ENCODE measurements at places on chromosomes 1 and 21.

GRCh38 chr1:38858833-38859560 is 575 bp downstream of the RRAGC start:
- DNase-seq = peak; percentile 73

DNA sequence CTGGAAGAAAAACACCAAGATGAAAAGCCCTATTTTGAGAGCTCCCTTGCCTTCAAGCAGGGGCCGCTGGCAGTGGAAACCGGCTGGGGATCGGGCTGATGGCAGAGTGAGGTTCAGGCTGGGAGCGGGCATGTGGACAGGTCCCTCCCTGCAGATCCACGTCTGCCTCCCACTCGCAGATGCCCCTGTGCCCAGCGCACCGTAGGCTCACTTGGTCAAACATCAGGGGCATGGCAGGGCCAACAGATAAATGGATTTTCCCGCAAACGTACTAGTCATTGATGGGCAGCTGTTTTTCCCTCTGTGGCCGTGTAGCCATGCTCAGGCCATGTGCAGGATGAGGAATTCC is 6.6 kb upstream of the C1orf174 start:
- no peak for DNase-seq

DNA sequence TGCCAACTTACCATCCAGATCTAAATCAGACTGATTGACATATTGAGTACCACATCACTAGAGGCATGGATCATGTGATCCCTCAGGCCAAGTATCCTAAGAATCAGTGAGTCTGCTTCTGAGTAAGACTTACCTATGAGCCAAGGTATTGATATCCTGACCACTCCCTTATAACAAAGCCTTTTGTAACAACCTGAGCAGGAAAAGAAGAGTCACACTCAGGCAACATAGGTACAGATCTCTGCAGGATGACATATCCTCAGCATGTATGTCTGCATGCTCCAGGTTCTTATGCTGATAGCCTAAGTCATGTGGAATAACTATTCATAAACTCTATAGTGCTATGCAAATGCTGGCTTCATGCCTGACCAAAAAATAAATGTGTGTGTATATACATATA is 2.3 kb upstream of the LCE1A start:
- no peak for DNase-seq

DNA sequence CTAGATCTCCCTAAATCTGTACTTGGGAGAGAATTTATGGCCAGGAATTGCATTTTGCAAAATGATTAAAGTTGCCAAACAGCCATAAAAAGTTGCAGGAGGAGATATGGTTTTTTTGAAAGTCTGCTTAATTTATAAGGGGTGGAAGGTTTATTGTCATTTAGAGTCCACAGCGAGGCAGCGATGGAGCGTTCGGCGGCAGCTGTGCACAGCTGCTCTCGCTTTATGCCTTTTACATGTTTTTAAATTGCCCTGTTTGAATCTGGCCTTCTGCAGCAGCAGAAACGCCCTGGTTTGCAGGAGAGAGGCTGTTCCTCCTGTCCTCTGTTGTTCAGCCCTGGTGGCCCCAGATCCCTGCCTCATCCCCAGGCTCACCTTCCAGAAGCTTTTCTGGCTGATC is 144.9 kb upstream of the POU3F1 start:
- DNase-seq = peak; percentile 8

DNA sequence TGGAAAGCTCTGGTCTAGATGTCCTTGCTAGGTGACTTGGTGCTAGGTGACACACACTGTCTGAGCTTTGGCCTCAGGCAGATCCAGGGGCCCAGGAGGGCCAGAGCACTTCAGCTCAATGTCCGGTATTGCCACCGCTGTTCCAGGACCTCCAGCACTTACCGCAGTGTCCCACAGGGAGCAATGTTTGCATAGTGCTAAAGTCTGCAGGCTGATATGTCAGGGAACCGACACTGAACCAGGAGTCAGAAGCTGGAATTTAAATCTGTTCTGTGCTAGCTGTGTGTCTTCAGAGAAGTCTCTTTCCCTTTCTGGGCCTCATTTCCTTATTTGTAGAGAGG is 19.3 kb downstream of the DHCR24 start:
- DNase-seq = no peak

DNA sequence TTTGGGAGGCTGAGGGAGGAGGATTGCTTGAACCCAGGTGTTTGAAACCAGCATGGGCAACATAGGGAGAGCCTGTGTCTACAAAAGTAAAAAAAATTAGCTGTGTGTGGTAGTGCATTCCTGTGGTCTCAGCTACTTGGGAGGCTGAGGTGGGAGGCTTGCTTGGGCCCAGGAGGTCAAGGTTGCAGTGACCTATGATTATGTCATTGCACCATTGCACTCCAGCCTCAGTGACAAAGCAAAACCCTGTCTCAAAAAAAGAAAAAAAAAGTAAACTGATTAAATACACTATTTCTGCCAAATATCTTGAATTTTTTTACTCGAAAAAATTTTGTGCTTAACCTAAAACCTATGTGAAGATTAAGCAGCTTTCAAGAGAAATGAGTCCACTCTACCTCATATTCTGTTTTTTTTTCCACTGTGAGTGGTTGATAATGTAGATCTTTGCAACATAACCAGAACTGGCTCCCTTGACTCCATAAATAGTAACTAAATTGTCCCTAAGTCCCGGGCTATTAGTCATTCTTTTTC is 19.4 kb upstream of the ZNF281 start:
- peak; percentile 73 for DNase-seq

DNA sequence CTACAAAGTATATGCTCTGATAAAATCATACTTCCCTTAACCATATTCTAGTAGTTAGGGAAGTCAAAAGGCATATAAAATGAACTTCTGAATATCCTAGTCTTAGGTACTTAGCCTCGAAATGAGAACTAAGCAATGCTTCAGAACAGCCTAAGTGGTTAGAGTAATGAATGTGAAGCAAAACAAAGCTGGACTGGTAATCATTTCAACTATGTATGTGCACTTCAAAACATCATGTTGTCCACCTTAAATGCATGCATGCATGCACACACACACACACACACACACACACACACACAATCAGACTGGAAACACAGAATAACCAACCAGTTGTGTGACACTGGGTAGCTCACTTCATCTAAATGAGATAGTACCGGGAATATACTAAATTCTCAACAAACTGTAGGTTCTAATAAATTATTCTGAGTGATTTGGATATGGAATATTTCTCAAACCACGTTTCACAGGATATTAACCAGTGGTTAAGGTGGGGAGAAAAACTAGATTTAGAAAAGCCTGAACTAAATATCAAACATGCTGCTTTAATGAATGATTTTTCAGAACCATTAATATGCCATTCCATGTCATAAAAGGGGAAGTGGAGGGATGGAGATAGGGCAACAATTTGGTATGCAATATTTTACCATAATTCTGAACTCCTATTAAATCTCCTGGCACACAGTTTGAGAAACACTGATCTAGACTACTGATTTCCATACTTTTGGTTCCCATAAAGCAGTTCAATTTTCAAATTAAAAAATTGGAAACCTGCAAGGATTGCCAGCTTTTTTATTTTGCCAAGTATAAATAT is 19.5 kb downstream of the RNF115 start:
- no peak for DNase-seq

- no peak for DNase-seq
Observed at GRCh38 chr1:188367661-188368060, 1538.9 kb downstream of the PLA2G4A start.

DNA sequence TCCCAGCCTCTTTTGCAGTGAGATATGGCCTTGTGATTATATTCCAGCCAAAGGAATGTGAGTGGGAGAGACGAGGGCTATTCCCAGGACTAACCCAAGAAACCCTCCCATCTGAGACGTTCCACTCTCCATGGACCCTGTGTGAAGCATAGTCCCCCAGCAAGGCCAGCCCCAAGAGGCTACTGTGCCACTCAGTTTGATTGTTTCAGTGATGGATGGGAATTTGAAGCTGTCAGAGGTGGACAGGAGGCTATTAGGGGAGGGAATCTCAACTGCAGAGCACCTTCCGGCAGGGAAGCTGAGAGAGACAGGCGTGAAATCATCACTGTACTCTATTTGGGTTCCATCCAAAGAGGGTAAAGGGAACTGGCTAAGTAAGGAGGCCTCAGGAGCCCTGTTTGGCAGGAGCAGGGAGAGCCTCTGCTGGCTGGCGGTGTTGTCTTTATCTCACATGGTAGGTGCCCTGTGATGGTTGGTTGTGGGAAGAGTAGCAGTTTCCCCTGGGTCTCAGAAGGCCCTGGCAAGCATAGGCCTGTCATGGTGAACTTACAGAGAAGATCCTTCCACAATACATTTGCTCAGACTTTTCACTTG is 3.4 kb upstream of the TEX35 start:
- no peak for DNase-seq

DNA sequence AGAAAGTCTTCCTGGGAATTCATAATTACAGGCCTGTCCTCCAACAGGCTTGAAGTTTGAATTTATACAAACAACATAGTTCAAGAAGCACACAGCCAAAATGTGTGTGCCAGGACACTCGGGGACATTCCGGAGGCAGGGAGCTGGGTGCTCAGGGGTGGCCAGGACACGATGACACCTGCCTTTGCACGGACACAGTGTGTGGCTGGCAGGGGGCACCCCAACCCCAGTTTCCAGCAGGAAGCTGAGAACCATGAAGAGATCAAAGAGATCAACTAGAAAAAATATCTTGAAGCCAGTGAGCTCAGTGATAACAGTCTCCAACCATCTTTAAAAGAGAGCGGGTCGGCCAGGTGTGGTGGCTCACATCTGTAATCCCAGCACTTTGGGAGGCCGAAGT is 32.5 kb upstream of the TRAPPC10 start:
- no peak for DNase-seq

DNA sequence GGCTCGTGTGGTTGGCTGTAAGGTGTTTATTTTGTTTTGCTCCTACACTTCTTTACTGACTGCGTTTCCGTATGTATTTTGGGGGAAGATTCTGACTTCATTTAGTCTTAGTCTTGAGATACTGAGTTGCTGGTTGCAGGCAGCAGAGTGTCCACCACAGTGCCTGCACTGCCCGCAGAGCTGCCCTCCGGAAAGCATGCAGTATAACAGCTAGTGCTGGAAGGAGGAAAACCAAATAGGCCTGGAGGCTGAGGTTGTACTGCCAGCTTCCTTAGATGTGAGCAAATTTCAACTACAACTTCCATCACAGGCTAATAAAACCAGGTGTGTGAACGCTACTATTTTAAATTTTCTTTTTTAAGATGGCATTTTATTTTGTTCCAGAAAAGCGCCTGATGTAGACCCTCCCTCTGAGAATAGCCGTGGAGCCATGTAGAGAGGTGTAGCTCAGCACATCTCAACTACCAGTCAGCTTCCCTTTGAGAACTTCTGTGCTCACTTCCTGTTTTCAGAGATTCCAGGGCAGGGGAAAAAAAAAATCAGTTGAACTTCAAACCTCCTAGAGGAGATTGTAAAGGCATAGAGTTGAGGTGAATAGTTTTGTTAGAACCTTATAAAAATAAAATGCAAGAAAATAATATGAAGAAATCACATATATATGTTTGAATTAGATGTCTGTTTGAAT is 17.6 kb downstream of the LMO4 start:
- DNase-seq = no peak

DNA sequence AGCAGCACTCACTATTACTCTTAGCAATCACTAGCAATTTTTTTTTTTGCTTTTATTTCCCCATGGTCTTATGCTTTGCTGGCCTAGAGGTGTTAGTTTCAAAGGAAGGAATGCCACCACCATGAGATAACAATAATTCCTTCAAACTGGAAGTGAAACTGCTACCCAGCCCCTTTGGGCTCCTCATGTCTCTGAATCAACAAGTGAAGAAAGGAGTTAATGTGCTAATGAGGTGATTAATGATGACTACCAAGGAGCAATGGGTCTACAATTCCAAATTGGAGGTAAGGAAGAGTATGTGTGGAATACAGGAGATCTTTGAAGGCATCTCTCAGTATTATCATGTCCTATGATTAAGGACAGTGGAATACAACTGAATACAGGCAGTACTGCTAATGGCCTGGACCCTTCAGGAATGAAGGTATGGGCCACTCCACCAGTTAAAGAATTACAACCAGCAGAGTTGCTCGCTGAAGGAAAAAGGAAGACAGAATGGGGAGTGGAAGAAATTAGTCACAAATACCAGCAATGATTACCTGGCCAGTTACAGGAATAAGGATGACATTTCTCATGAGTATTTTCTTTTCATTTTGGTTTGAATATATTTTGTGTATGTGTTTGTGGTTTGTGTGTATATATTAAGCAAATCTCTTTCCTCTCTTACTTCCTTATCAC is 652.9 kb downstream of the ADGRL2 start:
- no peak for DNase-seq

DNA sequence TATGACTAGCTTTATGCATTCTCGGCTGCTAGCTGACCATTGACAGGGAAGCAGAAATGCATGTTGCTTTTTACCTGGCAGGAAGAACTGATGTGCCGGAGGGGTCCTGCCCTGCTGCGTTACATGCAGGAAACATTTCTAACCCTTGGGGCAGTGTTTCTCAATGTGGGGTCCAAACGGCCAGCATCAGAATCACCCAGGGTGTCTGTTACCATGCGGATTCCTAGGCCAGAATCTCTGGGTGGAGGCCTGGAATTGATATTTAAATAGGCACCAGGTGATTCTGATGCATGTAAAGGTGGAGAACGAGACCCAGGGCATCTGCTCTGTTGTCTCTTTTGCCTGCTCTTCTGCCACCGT is 182.7 kb downstream of the PCP4 start:
- DNase-seq = no peak
